HFFc6 (cell line): ENCODE measurements at places on chromosomes 13 and 19.

- DNase-seq, result no peak
Measured at GRCh38 chr13:45691251-45691650, 10.9 kb upstream of the CBY2 start.

- no peak for DNase-seq
Measured at GRCh38 chr13:20177049-20177831, 15.5 kb downstream of the GJB2 start.

- DNase-seq, result no peak
Measured at GRCh38 chr19:32354345-32354744, 8.9 kb downstream of the ZNF507 start.

DNA sequence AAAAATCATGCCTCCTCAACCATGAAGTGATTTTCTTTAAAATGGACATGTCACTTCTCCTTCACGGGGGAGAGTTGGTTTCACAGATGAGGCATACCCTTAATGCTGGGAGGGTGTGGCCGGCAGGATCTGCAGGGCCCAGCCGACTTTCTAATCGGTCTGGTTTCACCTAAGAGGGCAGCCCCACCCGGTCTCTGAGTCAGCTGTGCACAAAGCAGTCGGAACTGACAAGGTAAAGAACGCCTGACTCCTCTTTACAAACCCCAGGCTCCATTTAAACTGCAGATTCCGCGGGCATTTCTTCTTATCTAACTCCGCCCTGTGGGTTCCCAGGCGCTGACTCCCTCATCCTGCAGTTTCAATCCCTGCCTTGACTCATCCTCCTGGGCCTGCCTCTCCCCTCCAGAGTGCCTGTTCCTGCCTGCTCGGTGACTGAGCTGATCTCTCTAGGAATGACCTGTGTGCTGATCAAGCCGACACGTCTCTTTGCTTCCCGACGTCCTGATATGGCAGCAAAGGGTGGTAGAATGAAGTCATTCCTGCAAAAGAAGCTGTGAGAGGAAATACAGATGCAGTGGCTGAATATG, 63.4 kb downstream of the EFNB2 start:
- DNase-seq, result peak; percentile 85

DNA sequence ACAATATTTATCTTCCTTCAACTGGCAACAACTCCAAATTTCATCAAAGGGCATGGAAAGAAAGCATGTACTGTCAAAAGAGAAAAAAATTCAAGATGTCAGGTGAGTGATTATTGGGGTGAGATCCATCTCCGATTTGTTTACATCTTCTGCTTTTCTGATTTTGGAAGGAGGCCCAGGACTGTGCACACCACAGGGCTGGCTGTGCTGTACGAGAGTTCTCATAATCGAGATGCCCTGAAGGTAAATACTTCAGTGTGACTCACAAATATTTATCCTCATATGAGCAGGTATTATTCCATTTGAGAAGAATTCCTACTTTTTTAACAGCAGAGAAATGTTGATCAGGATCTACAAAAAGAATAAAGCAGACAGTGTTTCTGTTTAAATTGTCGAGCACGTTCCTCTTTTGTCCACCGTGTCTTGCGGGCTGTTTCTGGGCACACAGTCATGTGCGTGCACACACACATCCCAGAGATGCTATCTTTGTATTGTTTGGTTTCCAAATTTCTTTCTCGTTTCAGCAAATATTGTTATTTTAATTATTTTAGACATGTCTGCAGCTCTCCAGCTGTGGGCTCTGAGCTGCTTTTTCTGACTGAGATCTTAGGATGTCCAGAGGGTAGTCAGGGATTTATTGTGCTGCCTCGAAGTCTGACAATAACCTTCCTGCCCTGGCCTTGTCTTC, 103.8 kb downstream of the KL start:
- peak; percentile 81 for DNase-seq

GRCh38 chr13:28637714-28638355, 21.1 kb upstream of the POMP start:
- no peak for DNase-seq

DNA sequence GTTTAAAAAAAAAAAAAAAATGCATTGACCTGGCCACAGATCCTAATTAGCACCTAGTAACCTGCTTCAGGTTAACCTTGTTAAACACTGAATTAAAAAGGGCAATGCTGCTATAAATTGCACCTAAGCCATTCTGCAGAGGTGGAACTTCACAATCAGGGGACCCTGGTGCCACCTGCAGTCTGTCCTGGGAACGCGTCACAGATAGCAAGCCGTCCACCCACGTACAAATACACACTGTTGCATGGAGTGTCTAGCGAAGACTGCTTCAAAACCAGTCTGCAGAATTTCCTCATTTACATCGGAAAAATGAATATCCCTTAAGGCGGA, 169.3 kb downstream of the COL4A1 start:
- DNase-seq, result no peak

- peak; percentile 6 for DNase-seq
Measured at GRCh38 chr19:51364200-51365106, 1.7 kb downstream of the ETFB start.

DNA sequence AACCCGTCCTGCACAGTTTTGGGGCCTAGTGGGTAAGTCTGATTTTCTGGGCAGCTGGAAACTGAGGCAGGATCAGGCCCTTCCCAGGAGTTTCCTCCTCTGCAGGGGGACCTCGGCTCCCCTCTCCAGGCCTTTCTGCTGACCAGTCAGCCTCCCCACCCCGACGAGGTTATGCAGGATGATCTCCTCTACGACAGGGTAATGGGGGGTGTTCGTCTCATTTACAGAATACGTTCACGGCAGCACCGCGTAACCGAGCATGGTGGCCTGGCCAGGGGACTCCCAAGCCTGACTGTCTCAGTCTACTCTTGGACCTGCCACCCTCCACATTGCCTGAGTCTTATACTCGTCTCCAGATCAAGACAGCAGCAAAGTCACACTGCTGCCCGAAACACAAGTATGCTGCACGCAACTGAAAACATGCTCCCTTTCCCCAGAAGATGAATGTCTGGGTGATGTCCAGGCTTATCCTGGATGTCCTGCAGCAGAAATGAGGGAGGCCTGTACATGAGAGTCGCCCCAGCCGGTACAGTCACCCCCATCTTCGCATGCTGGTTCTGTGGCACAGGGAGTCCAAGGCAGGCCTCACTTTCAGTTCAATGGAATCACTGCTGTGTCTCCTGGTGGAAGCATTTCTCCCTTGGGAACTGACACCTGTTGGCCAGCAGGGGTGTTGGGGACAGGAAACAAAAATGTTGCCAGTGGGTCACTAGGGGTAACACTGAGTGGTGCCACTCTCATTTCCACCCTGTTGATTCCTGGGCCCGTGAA, 120.8 kb downstream of the SOX1 start:
- DNase-seq, result no peak

GRCh38 chr13:41019011-41019487, at the start of gene ELF1:
Gene ELF1, minus strand, starts transcription at chr13:41019316. Its CDS starts 37,262 bp downstream, at chr13:40982054.
- DNase-seq, result no peak

DNA sequence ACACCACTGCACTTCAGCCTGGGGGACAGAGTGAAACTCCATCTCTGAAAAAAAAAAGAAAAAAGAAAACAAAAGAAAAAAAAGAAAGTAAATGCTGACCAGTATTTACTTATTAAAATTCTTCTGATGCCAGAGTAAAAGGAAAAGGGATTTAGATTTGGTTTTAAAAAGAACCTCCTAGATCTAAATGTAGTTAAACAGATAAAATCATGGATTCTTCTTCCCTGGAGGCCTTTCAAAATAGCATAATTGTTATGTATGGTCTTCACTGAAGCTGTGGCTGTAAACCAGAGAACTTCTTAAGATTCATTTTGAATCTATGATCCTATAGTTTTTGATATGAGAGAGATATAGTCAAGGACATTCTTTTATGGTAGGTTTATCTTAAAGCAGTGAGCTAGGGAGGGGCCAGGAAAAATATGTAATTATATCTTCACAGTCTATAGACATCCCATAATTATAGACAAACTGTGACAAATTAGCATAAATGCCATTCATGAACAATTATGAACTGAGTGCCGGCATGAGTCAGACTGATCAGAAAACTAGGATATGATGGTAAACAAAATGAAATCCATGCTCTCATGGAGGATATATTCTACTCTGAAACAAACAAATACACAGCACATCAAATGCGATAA, 14.9 kb upstream of the STK24 start:
- DNase-seq, result no peak

GRCh38 chr13:110156301-110157049, 150.5 kb downstream of the COL4A1 start:
- DNase-seq, result peak; percentile 21

DNA sequence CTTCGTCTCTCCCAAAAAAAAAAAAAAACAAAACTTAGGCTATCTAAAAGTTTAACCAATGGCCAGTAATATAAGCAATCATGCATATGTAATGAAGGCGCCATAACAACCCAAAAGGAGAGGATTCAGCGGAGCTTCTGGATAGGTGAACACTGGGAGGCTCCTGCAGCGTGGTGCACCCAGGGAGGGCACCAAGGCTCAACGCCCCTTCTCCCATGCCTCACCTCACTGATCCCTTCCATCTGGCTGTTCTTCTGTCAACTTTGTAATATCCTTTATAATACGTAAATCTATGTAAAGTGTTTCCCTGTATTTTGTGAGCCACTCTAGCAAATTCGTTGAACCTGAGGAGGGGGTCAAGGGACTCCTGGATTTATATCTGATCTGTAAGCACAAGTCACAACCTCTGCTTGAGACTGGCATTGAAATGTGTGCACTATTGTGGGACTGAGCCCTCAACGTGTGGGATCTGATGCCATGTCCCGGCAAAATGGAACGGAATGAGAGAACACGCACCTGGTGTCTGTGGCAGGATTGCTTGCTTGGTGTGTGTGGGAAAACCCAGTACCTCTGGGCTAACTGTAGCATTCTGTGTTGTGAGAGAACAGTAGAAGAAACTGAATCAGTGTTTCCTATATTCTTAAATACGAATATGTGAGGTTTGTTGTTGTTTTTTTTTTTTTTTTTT, 521 bp upstream of the ZNF665 start:
- DNase-seq, result no peak

DNA sequence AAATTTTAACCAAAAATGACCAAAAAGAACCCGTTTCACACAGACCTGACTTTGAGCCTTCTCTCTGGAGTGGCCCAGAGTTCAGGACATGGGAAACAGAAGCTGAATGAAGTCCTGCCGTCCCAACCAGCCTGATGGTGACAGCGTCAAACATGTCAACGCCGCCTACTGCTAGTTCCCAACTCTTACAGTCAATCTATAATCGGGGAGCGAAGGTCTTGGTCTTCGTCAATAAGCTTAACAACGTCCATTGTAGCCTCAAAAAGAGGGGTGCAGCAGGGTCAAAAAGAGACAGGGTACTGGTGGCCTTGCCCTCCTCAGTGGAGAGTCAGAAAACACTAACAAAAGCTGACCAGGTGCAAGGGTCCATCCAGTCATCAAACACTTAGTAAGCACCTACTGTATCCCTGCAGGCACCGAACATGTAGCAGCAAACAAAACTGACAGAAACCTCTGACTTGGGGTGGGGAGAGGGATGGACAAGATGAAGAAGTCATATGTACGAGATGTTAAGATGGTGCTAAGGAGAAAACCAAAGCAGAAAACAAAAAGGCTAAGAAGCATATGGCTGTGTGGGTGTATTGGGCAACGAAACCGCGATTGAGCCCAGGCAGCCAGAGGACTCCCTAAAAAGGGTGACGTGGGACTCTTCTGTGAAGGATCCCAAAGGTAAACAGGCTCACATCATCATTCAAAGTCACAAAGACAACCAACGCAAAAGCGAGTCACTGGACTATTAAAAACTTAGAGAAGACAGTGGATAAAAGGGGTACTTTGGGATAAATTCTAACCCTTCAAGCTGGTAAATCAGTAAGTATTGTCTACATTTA, 12.0 kb downstream of the MLLT1 start:
- DNase-seq, result no peak

- no peak for DNase-seq
Measured at GRCh38 chr19:13337181-13337580, 169.1 kb downstream of the CACNA1A start.

- DNase-seq, result no peak
Measured at GRCh38 chr13:29567411-29567810, 28.1 kb downstream of the SLC7A1 start.

DNA sequence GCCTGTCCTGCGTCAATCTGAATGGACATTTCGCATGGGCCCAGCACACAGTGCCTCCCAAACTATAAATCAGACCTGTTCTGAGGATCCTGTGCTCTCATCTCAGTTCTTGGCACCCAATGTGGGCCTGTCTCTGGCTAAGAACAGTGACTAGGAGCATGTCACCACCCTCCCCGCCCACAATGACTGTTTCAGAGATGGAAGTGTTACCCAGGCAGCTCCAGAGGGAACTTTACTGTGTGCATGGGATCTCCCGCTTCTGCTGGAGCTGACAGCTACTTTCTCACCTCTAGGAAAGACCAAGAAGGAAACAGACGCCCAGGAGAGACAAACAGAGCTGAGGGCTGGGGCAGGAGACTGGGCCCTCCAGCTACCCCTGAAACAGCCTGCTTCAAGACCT, 45.0 kb downstream of the KCTD15 start:
- no peak for DNase-seq

- peak; percentile 65 for DNase-seq
Measured at GRCh38 chr13:73722120-73722519, 412.1 kb downstream of the KLF12 start.

DNA sequence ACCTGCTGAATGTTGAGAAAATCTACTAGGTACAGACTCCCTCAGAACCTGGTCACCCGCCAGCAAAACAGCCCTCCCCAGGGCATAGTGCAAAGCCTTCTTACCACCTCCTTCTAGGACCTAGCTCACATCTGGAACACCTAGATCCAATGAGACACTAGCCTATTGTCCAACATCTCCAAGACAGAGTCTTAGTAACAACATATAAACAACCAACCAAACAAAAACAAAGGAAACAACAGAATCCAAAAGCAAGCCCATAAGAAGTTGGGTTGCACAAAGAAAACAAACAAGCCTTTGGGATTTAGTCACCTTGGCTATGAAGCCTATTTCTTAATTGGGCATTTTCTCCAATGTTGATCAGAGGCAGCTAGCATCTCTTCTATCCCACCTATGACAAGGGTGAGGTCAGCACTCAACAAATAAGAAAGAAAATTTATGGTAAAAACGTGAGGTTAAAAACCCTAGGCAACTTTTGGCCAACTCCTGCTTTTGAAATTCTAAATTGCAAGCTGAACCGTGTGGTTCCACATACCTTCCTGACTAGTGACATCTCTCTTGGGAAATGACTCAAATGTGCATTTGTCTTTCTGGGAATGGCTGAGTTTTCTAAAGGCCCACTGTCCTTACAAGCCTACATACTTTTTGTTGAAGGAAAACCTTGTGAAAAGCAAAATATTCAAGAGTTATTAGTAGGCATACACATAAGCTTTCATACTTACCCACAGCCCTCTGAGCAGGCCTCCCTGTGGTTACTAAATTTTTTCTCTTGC, 66.7 kb downstream of the FAM216B start:
- DNase-seq, result no peak
